Posterior cingulate gyrus (tissue), 11 donors: ENCODE measurements at places on chromosomes 4 and X.

DNA sequence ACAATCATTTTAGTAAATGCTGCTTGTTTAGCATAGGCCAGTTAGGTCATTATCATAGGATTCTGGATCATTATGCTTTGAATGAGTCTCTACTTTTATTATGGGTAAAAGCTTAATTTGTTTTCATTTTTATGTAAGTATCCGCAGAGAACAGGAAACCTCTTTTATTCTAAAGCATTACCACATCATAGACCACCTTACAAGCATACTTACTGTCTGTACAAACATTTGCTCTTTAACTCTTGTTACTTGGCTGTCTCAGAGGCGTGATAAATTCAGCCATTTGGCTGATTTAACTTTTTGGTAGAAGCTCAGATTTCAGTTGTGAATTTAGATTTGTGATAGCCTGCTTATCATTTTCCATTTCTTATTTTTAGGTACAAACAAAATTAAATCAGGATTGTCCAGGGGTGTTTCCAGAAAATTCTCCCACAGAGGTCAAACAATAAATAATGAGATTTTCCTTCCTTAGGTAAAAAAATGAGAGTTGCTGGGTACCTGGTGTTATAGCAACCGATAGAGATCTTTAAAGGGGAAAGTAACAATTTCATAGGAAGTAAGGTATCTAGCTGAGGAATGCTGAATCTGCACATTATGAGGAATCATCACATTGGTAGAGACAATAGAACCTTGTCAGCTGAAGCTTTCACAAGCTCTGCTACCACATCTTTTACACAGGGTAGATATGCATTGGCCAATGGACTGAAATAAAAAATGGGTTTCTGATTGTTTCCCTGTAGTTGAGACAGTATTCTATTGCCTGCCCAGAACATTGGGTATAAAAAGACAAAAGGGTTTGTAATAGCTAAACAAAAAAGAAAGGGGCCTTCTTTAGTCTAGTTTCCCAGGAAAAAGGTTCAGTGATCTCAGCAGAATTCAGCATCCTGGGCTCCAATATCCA, 62.5 kb downstream of the NDNF start:
- no peak for DNase-seq

- no peak for DNase-seq
Observed at GRCh38 chr4:1753697-1754311, 32.5 kb downstream of the TACC3 start.

DNA sequence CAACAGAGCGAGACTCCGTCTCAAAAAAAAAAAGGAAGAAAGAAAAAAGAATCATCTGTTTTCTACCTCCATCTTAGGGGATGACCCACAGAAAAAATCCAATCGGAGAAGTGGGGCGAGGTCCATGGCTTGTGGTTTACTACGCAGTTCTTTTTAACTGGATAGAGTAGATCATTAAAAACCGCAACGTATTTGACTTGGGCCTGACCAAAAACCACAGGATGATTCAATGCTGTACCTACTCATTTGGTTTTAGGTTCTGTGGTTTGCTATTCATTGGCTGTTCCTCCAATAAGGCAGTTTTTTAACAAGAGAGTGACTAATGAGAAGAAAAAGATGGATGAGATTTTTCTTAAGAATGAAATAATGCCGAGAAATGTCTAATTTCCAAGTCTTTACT, 83.7 kb downstream of the FREM3 start:
- no peak for DNase-seq

DNA sequence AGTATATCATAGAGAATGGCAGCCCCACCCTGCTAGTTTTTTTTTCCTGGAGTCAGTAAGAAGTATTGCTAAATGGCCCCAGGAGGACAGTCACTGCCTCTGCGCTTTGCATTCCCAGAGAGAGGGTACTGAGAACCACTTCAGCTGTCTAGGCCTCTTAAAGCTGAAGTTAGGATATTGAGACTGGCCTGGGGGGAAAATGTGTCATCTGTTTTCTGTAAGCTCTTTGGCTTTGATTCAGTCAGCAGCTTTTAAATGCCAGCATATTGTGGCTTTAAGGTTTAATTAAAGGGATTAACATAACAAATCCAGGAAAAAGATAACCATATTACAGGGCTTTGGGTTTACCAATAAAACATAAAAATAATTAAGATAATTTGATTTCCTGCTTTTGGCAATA, 852.0 kb downstream of the PCDH18 start:
- no peak for DNase-seq

GRCh38 chr4:184689681-184690080, 40.1 kb downstream of the PRIMPOL start:
- DNase-seq, result no peak

DNA sequence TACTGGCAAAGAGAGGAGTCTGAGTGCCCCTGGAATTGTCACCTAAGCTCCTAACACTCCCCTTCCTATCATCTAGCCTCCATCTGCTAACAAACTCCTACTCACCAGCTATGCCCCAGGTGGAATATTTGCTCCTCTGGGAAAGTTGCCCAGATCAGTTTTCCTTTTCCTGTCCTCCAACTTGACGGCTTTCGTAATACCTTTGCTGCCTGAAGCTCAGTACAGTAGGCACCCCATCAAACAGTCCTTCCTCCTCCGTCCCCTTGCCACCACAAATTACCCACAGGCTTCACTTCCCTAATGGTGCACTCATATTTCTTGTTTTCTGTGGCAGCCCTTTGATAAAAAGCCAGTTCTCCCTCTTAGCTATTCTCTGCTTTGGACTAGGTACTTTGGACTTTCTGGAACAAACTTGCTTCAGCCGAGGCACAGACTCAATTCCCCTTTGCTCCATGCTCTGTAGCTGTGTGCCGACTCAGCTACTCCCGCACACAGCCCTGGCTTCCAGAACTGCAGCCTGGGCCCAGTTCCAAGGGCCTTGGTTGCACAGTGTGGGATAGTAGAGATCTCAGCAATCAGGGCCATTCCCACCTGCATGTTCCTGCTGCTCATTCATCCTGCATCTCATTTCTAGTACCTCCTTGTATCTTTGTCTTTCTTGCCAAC, 605.1 kb downstream of the BCOR start:
- DNase-seq, result no peak

GRCh38 chrX:107298276-107298675, 91.9 kb downstream of the DNAAF6 start:
- no peak for DNase-seq

GRCh38 chrX:67503453-67503852, 40.4 kb upstream of the AR start:
- no peak for DNase-seq

DNA sequence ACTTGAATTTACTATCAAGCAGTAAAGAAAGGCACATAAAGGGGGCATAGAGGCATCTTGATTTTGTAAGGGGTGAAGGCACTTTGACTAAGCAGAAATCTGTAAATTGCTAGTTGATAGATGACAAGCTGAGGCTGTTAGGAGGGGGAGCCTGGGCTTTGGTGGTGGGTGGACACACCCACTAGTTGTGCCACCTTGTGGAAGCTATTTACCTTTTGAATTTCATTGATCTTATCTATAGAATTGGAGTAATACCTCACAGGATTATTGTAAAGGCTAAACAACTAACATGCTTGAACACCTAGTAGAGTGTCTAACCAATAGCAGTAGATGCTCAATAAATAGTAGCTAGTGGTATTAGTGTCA, 142.8 kb upstream of the KCNIP4 start:
- no peak for DNase-seq

DNA sequence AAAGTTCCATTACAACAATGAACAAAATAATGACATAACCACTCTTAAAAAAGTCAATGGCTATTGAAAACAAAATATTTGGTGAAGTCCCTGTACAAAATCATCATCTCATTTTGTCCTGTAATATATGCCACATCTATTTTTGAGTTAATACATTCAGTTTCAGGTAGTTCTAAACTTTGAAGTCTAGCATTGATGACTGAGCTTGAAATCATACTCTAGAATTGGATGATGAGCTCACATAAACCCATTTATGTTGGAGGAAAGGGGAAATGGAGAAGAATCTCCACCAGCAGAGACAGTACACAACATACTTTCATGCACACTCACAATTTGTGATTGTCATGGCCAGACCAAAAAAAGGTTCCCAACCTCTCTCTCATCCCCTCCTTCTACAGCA, 371.1 kb upstream of the NR3C2 start:
- DNase-seq, result no peak

- DNase-seq, result no peak
Observed at GRCh38 chr4:142416121-142416520, 430.0 kb downstream of the INPP4B start.

DNA sequence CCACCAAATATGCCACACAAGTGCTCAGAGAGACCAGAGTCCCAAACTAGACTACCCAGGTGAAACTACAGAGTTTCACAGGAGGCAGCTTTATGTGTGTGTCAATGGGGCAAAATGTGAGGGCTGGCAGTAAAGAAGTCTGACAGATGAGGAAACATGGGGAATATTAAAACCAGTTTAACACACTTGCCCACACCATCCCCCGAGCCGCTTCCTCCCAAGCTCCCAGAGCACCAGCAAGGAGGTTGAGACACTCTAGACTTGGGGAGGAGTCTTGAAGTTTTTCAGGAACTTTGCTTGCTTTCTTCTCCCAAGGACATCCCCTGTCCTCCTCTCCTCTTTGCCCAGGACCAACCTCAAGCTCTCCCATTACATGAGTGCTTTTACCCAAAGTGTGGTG, 94.7 kb upstream of the SPRY1 start:
- no peak for DNase-seq

DNA sequence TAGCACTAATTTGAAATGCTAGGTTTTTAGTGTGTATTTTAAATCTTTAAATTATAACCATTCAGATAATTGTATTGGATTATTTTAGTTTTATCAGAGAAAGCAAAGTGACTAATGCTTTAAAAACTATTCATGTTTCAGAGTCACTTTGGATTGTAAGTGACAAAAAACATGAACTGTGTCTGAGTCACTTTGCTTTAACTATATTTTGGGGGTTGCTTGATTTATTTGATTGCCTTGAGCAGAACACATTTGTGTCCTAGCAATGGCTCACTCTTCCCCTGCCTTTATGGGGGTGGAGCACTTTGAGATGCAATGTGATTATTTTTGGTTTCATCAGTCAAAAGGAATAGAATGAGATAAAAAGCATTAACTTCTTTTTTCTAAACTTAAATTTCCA, 188.4 kb upstream of the ARX start:
- no peak for DNase-seq

GRCh38 chrX:107559506-107559905, 68.8 kb upstream of the PRPS1 start:
- DNase-seq, result no peak

DNA sequence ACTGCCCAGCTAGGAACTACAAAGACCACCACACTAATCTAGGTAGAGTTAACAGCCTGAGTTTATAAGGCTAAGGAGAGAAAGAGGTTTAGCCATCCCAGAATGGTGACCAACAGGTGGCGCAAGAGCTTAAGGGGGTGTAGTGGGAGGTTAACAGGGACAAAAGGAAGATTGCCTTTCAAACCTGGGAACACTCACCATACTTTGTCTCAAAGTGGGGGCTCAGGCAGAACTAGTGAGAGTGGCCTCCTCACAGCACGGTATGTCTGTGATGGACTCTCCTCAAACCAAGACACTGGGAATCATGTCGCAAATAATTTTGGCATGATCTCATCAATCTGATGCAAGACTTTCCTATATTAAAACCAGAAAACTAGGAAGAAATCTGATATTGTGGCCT, 23.4 kb downstream of the CCNI start:
- DNase-seq, result no peak

- DNase-seq, result no peak
Observed at GRCh38 chrX:79288733-79289132, 78.4 kb downstream of the ITM2A start.

DNA sequence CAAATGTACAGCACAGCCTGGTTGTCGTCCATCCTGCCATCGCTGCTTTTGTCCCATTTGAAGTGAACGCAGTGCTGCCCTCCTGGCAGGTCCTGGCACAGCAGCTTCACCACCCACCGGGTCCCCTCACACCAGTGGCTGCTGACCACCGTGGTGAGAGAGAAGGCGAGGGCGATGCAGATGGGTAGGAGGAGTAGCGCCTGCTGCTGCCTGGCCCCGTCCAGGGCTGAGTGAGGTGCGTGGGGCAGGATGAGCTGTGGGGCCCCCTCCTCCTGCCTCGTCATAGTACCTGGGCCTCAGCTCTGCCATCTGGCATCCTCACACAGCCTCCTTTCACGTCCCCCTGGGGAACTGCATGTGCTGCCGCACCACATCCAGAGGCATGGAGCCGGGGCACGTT, 1.8 kb downstream of the DCAF8L2 start:
- DNase-seq, result peak; percentile 70

DNA sequence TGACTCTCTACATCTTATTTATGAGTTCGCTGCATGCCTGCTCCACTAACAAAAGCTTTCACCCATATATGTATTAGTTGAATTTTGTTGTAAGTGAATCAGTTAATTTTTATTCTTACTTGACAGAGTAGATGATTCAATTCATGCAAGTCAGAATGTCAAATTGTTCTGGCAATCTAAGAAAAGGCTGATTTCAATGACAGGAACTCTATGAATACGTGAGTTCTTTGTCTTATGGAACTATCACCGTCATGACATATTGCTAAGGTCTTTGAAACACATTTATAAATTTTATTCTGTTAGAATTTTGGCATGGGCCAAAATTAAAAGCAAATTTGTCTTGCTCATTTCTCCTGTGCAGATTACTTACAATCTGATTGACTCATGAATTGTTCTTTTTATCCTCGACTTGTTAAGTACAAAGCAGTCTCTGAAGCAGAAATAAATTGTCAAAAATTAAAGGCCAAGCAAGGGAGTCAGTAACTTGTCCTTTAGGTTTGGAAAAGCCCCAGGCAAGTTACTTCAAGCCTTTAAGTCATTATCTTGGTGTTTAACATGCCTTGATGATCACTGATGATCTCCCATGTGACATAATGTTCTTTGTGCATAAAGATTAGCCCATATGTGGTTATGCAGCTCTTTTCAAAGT, 89.0 kb upstream of the GC start:
- no peak for DNase-seq

- DNase-seq, result no peak
Observed at GRCh38 chr4:75251547-75251946, 262.7 kb downstream of the RCHY1 start.

DNA sequence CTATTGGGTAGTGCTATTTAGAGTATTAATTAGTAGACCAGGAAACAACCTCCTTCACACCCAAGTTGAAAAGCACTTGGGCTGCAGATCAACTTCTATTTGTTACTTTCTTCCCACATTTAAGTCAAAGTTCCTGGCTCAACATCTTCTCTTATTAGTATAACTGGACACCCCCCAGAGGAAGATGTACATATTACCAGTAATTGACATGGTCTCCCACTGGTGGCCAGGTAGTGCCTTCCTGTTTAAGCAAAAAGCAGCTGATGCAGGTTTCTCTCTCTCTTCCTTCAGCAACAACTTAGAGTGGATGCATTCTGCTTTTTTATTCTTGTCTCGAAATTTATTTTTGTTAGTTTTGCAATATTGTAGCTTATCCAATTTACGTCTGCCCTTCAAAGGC, 438.1 kb downstream of the GBA3 start:
- DNase-seq, result no peak

- DNase-seq, result no peak
Observed at GRCh38 chr4:99564921-99565320, 1.1 kb upstream of the TRMT10A start.
